ENCODE measurements at places on chromosomes 2 and 18.

DNA sequence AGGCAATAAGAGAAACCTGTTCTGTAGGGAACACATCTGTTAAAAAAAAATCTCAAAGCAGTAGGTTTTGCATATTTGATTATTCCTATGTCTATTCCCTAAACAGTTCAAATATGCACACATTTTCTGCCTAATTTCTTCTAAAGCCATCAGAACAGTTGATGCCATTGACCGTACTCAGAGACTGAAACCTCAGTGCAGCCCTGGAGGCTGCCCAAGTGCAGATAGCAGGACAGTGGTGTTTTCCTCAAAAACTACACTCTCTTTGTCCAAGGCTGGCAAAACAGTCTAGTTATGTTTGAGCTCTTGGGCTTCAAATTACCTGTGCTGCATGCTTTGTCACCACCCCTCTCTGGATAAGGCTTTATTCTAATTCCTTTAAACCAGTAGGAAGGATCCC, 23.3 kb upstream of the NFE2L2 start:
- DNase-seq, result no peak

GRCh38 chr2:84306361-84306760, 152.7 kb downstream of the SUCLG1 start:
- DNase-seq, result no peak

GRCh38 chr2:10224734-10225133, 78.0 kb upstream of the HPCAL1 start:
- no peak for DNase-seq

DNA sequence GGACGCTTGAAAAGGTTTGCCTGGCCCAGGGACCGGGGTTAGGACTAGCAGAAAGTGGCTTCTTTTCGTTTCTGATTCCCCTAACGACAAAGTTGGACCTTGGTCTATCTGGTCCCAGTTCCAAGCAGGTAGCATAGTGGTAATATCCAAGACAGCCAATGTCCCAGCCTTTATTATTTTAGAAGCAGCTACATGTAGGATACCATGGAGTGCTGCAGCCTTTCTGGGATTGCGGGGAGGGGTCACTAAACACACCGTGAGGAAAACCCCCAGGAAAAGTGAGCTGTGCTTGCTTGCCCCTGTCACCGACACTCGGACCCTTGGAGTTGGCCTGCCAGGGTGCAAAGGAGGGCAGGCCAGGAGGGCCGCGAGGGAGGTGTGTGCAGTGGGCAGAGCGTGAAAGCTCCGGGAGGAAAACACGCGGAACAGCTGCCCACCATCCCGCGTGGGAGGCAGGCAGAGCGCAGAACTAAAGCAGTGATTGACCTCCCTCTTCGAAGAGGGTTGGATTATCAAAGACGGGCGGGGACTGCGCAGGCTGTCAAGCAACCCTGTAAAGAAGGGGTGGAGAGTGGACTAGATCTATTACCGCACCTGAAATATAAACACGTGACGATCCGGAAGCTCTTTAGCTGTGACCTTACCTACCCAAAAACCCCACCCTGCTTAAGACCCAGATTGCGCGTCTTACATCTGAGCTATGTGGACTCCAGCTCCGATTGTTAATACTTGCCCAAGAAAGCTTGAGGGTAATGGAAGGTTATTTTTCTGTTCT, 624 bp upstream of the MAP4K3 start:
- DNase-seq, result no peak

DNA sequence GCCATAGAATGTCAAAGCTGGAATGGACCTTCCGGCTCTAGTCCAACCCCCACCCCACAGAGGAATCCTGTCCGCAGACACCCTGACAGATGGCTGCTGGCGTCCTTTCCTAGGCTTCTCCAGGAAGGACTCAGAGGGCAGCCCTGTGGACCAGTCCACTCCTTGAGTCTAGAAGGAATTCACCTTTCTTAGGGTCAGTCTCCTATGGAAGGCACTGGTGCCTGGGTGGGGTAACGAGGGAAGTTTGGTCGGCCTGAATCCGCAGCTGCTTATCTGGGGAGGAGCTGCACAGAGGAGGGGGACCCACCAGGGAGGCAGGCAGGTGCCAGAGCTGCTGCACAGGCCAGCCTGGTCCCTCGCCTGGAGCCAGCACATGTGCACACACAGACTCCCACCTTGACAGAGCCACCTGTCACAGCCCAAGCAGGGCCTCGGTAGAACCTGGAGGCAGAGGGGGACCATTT, 2.5 kb downstream of the DNMT3A start:
- no peak for DNase-seq

GRCh38 chr2:8081130-8081529, 600.7 kb upstream of the ID2 start:
- DNase-seq, result no peak

- DNase-seq, result no peak
These were observed 52.7 kb upstream of the SCYGR2 start for GRCh38 chr2:227545990-227546389.

GRCh38 chr2:237643582-237644380, 16.4 kb downstream of the LRRFIP1 start:
- DNase-seq, result no peak

DNA sequence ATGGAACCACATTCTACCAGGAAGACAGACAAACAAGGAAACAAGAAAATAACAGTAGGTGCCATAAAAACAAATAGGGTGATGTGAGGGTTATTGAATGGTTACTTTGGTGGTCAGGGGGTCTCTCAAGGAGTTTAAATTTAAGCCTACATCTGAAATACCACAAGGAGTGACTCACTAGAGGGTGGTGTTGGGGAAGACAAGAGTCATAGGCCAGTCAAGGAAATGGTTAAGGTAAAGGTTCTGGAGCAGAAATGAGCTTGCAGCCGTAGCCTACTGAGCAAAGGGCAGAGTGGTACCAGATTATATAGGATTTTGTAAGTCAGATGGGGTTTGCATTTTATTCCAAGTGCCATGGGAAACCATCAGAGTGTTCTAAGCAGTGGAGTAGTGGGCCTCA, 135.6 kb upstream of the DAPL1 start:
- DNase-seq, result peak; percentile 11

GRCh38 chr2:238846378-238846627, 1.6 kb upstream of the TWIST2 start:
- no peak for DNase-seq

GRCh38 chr2:164032995-164033394, 297.2 kb upstream of the FIGN start:
- DNase-seq, result no peak

DNA sequence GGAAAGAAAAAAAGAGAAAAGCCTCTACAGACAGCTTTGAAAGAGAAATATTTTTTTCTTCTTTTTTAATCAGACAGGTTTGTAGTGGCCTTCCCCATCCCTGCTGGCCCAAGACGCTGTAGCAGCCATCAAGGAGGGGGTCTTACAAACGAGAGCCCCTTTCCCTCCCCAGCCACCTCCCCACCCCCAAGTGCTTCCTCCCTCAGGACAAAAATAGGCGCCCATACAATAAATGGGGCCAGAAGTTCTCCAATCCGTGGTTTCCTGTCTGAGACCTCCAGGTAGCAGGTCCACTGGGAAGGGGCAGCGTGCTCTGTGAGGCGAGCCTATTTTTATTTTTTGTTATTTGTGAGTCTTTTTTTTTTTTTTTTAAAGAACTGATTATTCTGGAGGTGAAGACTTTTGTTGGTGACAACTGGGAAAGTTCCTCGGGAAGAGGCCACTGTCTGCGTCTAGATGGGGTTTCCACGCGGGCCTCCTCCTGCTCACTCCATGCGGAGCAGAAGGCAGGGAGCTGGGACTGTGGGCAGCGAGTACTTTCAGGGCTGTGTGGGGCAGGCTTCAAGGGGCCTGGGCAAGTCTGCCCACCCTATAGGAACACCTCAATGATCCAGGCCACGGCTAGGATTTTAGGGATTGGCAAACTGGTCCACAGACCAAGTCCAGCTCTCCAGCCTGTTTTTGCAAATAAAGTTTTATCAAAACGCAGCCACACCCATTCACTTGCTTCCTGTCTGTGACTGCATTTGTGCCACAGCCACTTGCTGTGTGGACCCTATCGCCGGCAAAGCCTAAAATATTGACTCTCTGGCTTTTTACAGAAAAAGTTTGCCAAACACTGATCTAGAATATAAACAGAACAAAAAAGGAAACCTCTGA, 139.6 kb downstream of the CTIF start:
- no peak for DNase-seq

- peak; percentile 39 for DNase-seq
These were observed 299.3 kb downstream of the RND3 start for GRCh38 chr2:150188177-150188576.

DNA sequence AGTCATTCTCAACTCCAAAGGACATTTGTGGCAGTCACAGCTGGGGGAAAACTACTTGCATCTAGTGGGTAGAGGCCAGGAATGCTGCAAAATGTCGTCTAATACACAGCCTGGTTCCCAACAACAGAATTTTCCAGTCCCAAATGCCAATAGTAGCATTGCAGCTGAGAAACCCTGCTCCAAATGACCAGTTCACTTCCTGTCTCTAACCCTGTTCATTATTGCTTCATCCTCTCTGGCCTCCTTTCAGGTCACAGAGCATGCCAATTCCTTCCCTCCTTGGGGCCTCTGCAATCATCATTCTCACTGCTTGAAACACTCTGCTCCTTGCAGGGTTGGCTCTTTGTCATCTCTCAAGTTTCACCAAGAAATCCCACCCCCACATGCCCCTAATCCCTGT, 139.1 kb downstream of the IRS1 start:
- DNase-seq, result peak; percentile 81

GRCh38 chr18:59094569-59094968, 45.1 kb upstream of the SEC11C start:
- DNase-seq, result no peak

DNA sequence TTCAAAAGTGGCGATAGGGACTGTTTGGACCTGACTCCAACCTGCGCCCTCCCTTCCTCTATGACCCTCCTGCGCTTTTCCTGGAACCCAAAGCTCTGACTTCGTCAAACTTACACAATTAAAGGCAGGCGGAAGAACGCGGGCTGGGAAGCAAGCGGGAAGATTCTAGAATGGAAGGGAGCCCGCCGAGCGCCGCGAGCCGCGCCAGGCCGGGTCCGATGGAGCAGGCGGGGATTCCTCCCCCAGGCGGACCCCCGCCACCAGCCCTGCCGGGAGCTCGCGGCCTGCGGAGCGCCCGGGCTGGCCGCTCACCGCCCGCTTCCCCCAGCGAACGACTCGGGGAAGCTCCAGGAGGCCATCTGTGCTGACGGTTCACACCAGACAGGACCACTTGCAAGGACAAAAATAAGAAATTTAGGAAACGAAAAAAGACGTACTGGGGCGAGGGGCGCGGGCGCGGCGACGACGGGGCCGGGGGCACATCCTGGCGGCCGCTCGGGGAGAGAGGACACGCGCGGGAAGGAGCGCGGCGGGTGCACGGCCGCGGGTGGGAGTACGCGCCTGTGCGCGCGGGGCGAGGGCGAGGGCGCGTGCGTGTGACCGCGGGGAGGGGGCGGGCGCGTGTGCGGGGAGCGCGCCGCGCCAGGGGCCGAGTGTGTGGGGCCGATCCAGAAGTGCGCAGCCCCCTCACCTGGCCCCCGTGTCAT, 1.1 kb upstream of the SALL3 start:
- no peak for DNase-seq

- no peak for DNase-seq
These were observed 105.1 kb downstream of the USP40 start for GRCh38 chr2:233461481-233461891.

GRCh38 chr18:53408271-53408670, 816.2 kb downstream of the MBD2 start:
- DNase-seq, result no peak

- no peak for DNase-seq
These were observed 36.7 kb upstream of the CDC42EP3 start for GRCh38 chr2:37708146-37708545.

DNA sequence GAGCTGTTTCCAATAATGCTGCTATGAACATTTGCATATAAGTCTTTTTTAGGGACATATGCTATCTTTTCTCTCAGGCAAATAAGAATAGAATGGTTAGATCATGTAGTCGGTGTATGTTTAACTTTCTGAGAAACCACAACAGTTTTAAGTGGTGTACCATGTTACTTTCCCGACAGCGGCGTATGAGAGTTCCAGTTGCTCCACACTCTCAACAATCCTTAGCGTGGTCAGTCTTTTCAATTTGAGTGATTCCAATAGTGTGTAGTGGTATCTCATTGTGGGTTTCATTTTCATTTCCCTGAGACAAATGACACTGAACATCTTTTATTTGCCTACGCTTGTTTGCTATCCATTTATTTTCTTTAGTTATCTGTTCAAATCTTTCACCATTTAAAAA, 149.5 kb downstream of the ACOXL start:
- DNase-seq, result no peak

- DNase-seq, result no peak
These were observed 3.1 kb downstream of the SLC5A7 start for GRCh38 chr2:107989445-107989844.

DNA sequence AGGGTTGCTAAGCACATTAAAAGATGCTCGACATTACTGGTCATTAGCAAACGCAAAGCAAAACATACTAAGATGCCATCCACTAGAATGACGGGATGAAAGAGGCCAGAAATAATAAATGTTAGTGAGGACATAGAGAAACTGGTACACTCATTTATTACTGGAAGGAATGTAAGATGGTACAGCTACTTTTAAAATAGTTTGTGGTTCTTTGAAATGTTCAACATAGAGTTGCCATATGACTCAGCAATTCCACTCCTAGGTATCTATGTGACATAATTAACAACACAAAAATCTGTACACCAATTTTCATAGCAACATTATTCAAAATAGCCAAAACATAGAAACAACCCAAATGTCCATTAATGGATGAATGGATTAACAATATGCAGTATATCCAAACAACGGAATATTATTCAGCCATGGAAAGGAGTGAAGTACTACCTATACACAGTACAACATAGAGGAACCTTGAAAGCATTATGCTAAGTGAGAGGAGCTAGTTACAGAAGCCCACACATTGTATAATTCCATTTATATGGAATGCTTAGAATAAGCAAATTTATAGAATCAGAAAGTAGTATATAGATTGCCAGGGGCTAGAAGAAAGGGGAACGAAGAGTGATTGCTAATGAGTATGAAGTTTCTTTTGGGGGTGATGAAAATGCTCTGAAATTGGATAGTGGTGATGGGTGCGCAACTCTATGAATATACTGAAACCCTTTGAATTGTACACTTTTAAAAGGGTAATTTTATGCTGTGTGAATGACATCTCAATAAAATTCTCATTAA, 61.9 kb upstream of the IL1R1 start:
- DNase-seq, result peak; percentile 69

GRCh38 chr18:48318436-48318835, 90.7 kb downstream of the ZBTB7C start:
- no peak for DNase-seq

- DNase-seq, result no peak
These were observed 19.4 kb upstream of the ZBTB7C start for GRCh38 chr18:48428475-48429177.

DNA sequence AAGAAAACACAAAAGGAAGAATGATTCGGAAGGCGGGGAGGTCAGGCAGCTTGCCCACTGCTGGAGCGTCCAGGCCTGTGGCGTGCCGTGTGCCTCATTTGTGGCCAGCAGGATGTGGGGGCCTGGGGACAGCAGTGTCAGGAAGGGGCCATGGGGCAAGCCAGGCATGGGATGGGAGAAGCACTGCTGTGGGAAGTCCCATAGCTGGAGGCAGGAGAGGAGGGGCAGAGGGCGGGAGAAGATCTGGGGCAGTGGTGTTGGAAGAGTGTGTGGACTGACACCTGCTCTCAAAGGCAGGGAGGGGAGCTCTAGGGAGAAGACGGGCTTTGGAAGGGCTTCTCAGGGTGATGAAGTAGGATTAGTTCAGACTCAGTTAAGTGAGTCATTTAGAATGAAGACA, 133.7 kb downstream of the ACOXL start:
- DNase-seq, result no peak

GRCh38 chr2:163759013-163759412, 23.2 kb upstream of the FIGN start:
- DNase-seq, result no peak

- DNase-seq, result no peak
These were observed 116.2 kb downstream of the EML6 start for GRCh38 chr2:54839461-54840255.

- DNase-seq, result no peak
These were observed 63.3 kb downstream of the NEB start for GRCh38 chr2:151670846-151671597.

Measured in astrocyte (in vitro differentiated cells and primary cell).